ENCODE measurements at places on chromosomes 3 and 15. TPM values are rescaled to one million over a fixed set of nuclear protein-coding genes. Genes with fewer than 3 reads are reported as not detected.
A peak's percentile ranks its signal among the peaks of the same experiment; 100 is the strongest.

TMEM207 gene
- total RNA-seq, result not detected

DPPA2 gene
- not detected for total RNA-seq

TM6SF1 gene
- total RNA-seq, result 22.1 TPM

TM4SF1 gene
- not detected for total RNA-seq

PRRT3 gene
- 6.9 TPM for total RNA-seq

GOLGA8H gene
- total RNA-seq, result not detected

IGSF11 gene
- 2.5 TPM for total RNA-seq

GRCh38 chr3:56981445-56982230 lies 78.8 kb upstream of the SPATA12 start:
- H3K4me1 ChIP-seq, result peaks cover 39% of the 10 kb centered on the region
- peak overlapping the region; percentile 5 for H3K27ac ChIP-seq
- no peaks in the 10 kb centered on the region for H3K27me3 ChIP-seq
- no peak overlapping the region for H3K4me3 ChIP-seq
- H3K36me3 ChIP-seq, result no peaks in the 10 kb centered on the region

DNA sequence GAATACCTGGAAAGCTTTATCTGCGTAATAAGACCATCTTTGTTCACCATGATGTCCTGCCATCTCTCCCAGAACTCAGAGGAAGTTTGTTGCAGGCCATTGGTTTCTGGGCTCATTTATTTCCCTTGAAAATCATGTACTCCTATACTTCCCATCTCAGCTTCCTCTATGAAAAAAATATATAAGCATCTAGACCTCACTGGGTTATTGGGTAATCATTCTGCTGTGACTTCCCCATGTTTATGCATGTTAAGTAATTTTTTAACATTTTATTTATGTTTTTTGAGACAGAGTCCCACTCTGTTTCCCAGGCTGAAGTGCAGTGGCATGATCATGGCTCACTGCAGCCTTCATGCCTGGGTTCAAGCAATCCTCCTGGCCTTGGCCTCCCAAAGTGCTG lies 184.5 kb downstream of the ZPLD1 start:
- no peaks in the 10 kb centered on the region for H3K36me3 ChIP-seq
- H3K4me3 ChIP-seq, result no peak overlapping the region
- no peaks in the 10 kb centered on the region for H3K4me1 ChIP-seq
- no peak for DNase-seq

GRCh38 chr3:37402351-37402750 lies 228.0 kb upstream of the LRRFIP2 start:
- H3K27ac ChIP-seq, result no peak overlapping the region
- H3K4me1 ChIP-seq, result no peaks in the 10 kb centered on the region
- H3K4me3 ChIP-seq, result no peak overlapping the region
- peaks cover 3% of the 10 kb centered on the region for H3K36me3 ChIP-seq
- no peak for DNase-seq

DNA sequence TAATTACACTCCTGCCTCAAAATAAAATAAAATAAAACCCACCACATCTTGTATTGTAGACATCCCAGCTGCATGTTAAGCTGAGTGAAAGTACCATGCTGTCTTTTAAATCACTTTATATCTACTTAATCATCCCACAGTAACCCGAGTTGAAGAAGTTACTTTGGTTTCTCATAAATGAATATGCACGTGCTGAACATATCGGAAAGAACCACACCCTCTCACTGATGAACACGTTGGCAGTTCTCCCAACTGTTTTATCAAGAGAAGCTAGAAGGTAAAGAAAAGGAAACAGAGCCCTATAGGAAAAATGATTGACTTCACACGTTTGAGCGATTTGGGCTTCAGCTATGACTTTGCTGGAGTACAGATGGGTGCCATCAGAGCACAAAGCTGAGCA lies 15.9 kb upstream of the TM4SF19 start:
- peaks cover 34% of the 10 kb centered on the region for H3K36me3 ChIP-seq
- peaks cover 8% of the 10 kb centered on the region for H3K4me1 ChIP-seq
- H3K27ac ChIP-seq, result no peak overlapping the region
- DNase-seq, result no peak
- H3K4me3 ChIP-seq, result no peak overlapping the region

- no peaks in the 10 kb centered on the region for H3K36me3 ChIP-seq
- H3K4me1 ChIP-seq, result no peaks in the 10 kb centered on the region
- no peak overlapping the region for H3K27ac ChIP-seq
- no peak for DNase-seq
- no peak overlapping the region for H3K4me3 ChIP-seq
Observed at GRCh38 chr15:48494631-48495030, 150.9 kb downstream of the FBN1 start.

DNA sequence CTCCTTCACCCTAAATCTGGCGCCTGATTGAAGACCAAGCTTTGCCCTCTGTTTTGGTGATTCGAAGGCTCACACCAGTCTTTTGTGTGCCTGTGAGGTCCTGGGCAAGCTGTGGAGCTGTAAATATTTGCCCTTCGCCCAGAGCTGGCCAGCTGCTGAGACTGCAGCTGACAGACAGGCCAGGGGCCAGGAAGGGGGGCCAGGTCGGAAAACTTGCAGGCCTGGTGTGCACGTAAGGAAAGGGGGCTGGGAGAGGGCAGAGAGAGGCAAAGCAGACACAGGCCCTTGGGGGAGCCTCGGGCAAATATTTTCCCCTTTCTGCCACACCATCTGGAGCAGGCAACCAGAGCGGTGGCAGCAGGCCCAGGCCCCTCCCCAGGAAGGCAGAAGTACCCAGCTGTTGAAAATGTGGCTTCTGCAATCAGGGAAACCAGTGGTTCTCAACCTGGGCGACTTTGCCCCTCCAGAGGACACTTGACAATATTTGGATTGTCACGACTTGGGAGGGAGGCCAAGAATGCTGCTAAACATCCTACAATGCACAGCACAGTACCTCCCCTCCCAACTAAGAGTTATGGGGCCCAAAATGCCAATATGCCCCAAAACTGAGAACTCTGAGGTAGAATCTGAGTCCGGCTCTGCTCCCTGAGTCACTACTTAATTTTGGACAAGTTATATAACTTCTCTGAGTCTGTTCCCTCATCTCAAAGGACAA lies 2.5 kb downstream of the PDZRN3 start:
- H3K4me3 ChIP-seq, result no peak overlapping the region
- DNase-seq, result no peak
- no peak overlapping the region for H3K27ac ChIP-seq
- H3K4me1 ChIP-seq, result no peaks in the 10 kb centered on the region
- no peaks in the 10 kb centered on the region for H3K36me3 ChIP-seq

DNA sequence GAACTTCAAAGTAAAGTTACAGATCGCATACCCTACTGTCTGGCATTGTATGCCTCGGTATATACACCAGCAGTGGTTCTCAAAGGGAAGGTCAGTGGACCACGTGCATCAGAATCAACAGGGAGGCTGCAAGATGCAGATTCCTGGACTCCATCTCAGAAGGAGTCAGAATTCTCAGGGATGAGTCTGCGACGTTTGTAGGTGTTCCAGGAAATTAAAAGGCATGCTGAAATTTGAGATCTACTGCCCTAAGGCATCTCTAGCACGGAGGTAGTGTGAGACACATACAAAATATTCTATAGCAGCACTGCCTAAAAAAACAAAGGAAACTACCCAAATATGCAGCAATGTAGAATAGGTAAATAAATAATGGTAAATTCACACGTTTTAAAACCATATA lies 136.8 kb upstream of the BNIP2 start:
- no peak overlapping the region for H3K27ac ChIP-seq
- H3K4me3 ChIP-seq, result no peak overlapping the region
- H3K4me1 ChIP-seq, result no peaks in the 10 kb centered on the region
- H3K36me3 ChIP-seq, result no peaks in the 10 kb centered on the region
- peaks cover 6% of the 10 kb centered on the region for H3K27me3 ChIP-seq

- no peak overlapping the region for H3K4me3 ChIP-seq
- H3K4me1 ChIP-seq, result no peaks in the 10 kb centered on the region
- no peaks in the 10 kb centered on the region for H3K36me3 ChIP-seq
- no peak overlapping the region for H3K27ac ChIP-seq
- DNase-seq, result no peak
Observed at GRCh38 chr3:42732829-42733459, 30.3 kb upstream of the HHATL start.

DNA sequence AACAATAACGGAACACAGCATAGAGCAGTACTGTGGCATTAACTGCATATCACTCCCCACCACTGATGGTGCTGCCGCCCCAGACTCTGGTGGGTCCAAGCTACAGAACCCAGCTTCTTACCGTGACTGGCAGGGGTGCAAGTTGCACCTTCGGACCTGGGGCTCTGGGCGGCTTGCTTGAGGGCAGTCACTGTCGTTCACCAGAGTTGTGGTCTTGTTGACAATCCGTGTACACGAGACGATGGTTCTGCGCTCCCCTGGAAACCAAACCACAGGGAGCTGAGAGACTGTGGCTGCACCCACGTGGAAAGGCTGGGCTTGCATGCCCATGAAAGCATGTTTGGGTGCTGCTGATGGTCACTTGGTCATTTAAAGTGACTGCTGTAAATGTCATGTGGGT lies 293.0 kb downstream of the ADAMTS17 start:
- H3K27me3 ChIP-seq, result no peaks in the 10 kb centered on the region
- H3K36me3 ChIP-seq, result no peaks in the 10 kb centered on the region
- peaks cover 4% of the 10 kb centered on the region for H3K4me1 ChIP-seq
- H3K4me3 ChIP-seq, result no peak overlapping the region
- no peak for DNase-seq

GRCh38 chr3:139552632-139553365 lies 13.3 kb upstream of the RBP1 start:
- H3K27ac ChIP-seq, result no peak overlapping the region
- peaks cover 6% of the 10 kb centered on the region for H3K27me3 ChIP-seq
- no peak overlapping the region for H3K4me3 ChIP-seq

- no peak for DNase-seq
- H3K27ac ChIP-seq, result no peak overlapping the region
- H3K4me1 ChIP-seq, result peaks cover 29% of the 10 kb centered on the region
- peaks cover under 1% of the 10 kb centered on the region for H3K36me3 ChIP-seq
Observed at GRCh38 chr15:85753261-85753660, 41.5 kb downstream of the KLHL25 start.

- no peak overlapping the region for H3K27ac ChIP-seq
- no peaks in the 10 kb centered on the region for H3K27me3 ChIP-seq
- H3K36me3 ChIP-seq, result peaks cover 50% of the 10 kb centered on the region
Observed at GRCh38 chr3:71684046-71684756, 41.0 kb downstream of the EIF4E3 start.

- H3K27ac ChIP-seq, result no peak overlapping the region
- no peak overlapping the region for H3K4me3 ChIP-seq
- peaks cover 24% of the 10 kb centered on the region for H3K36me3 ChIP-seq
- H3K4me1 ChIP-seq, result no peaks in the 10 kb centered on the region
- no peaks in the 10 kb centered on the region for H3K27me3 ChIP-seq
Observed at GRCh38 chr3:14201940-14202684, 23.5 kb downstream of the LSM3 start.

GRCh38 chr3:126208606-126209256 lies 28.3 kb upstream of the ALDH1L1 start:
- H3K27ac ChIP-seq, result no peak overlapping the region
- H3K4me1 ChIP-seq, result no peaks in the 10 kb centered on the region
- peaks cover 23% of the 10 kb centered on the region for H3K27me3 ChIP-seq

DNA sequence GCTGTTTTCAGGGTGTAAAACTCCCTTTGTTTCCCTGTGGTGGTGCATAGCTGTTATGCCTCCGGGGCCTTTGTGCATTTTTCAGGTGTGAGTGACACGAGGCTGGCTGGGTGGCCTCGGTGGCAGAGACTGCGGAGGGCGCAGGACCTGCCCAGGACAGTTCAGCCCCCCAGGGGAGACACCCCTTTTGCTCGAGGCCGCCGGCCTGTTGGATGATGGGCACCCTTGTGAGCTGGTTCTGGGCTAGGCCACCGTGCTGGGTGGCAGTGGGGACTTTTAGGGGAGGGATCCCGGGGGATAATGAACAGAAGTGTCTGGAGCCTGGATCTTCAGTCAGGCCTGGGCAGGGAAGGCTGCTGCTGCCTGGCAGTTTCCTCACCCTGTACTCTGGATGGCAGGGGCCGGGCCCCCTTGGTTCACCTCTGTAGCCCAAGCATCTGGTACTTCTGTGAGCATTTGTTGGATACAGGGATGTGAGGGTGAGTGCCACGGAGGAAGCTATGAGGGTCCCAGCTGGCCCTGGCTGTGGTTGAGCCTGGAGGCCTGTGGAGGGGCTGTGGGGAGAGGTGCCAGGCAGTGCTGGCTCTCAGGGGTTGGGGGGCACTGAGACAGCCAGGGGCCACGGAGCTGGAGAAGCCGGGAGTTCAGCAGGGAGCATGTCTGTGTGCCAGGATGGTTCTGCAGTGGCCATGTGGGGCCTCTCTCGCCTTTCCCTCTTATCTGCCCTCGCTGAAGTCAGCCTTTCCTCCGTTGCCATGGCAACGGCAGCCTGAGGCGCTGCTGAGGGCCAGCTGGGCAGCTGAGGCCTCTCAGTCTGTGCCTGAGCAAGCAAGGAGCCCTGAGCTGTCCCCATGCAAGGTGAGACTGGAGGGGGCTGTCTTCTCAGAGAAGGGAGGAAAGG lies 49.0 kb downstream of the KY start:
- peaks cover 4% of the 10 kb centered on the region for H3K4me1 ChIP-seq
- no peak overlapping the region for H3K4me3 ChIP-seq
- H3K36me3 ChIP-seq, result no peaks in the 10 kb centered on the region
- no peak for DNase-seq

DNA sequence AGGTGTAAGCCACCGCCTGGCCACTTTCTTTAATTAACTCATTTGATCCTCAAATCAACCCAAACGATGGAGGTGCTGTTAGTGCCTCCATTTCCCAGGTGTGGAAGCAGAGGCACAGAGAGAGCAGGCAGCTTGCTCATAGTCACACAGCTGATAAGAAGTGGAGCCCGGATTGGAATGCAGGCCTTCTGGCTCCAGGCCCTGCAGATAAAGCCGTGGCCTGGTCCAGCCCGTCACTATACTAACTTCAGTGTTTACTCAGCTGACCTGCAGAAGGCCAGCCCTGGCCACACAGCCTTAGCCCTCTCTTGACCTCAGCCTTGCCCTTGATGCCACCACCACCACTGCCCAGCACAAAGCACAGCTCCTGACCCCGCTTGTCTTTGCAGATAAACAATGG lies 116.7 kb downstream of the NUP210 start:
- no peak overlapping the region for H3K4me3 ChIP-seq
- peaks cover 2% of the 10 kb centered on the region for H3K36me3 ChIP-seq
- H3K27ac ChIP-seq, result no peak overlapping the region
- DNase-seq, result no peak
- peaks cover 9% of the 10 kb centered on the region for H3K4me1 ChIP-seq
- H3K27me3 ChIP-seq, result peaks cover 9% of the 10 kb centered on the region

DNA sequence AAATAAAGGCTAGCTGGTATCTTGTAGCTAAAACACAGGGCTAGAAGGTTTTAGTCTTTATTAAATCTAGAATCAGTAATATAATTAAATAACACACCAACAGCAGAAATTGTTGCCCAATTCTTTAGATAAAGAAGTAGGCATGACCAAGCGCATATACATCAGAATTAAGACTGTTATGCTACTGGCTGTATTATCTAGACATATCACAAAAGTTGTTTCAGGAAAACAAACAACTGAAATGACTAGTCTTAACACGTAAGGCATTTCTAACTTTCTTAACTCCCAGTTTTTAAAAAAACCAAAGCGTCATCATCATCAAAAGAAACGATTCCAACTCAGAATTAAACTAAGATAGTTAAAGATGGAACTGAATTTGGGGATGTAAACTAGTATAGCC lies 55.4 kb downstream of the EMC4 start:
- no peak overlapping the region for H3K4me3 ChIP-seq
- H3K27ac ChIP-seq, result no peak overlapping the region
- DNase-seq, result no peak

- H3K27me3 ChIP-seq, result peaks cover 2% of the 10 kb centered on the region
- H3K27ac ChIP-seq, result no peak overlapping the region
- H3K4me3 ChIP-seq, result no peak overlapping the region
Observed at GRCh38 chr3:69463531-69463930, 77.6 kb upstream of the FRMD4B start.

- H3K4me1 ChIP-seq, result no peaks in the 10 kb centered on the region
- no peaks in the 10 kb centered on the region for H3K27me3 ChIP-seq
- H3K4me3 ChIP-seq, result no peak overlapping the region
- peaks cover 4% of the 10 kb centered on the region for H3K36me3 ChIP-seq
Observed at GRCh38 chr3:129864519-129864918, 29.0 kb downstream of the TMCC1 start.

Measured in activated CD8-positive, alpha-beta T cell treated with anti-CD3 and anti-CD28 coated beads, Interleukin-2, amount 10 ng/mL, durations not matched to agents 7 days and 5 days (primary cell).